Activated T-cell treated with anti-CD3 and anti-CD28 coated beads for 4 hours (primary cell): ENCODE measurements at places on chromosomes 16 and 17.

- no peak for DNase-seq
These were observed 7.4 kb upstream of the SCIMP start for GRCh38 chr17:5241861-5242671.

DNA sequence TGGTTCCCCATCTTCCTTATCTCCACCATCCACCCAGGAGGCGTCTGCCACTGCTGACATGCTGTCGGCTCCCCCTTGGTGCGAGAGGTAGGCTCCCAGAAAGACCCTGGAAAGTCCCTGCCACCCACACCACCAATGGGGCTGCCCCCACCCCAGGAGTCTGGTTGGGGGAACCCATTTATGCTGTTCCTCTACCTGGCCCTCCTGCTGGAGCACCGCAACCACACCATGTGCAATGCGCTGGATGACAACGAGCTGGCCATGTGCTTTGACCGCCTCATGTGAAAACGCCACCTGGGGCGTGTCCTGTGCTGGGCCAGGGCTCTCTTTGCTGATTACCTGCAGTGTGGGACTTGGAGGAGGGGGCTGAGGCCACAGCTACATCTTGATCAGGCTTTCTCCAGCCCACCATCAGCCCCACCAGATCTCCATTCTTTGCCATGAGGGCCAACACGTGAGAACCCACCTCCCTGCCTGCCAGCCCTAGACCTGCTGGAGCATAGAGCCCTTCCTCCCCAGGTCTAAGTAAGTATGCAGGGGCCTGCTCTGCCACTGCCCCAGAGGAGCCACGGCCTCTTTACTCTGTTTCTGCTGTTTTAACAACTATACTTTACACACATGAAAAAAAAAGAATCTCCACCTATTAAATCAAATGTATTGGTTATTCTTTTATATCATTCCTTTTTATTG, 7.9 kb upstream of the ALDH3A1 start:
- DNase-seq: no peak

DNA sequence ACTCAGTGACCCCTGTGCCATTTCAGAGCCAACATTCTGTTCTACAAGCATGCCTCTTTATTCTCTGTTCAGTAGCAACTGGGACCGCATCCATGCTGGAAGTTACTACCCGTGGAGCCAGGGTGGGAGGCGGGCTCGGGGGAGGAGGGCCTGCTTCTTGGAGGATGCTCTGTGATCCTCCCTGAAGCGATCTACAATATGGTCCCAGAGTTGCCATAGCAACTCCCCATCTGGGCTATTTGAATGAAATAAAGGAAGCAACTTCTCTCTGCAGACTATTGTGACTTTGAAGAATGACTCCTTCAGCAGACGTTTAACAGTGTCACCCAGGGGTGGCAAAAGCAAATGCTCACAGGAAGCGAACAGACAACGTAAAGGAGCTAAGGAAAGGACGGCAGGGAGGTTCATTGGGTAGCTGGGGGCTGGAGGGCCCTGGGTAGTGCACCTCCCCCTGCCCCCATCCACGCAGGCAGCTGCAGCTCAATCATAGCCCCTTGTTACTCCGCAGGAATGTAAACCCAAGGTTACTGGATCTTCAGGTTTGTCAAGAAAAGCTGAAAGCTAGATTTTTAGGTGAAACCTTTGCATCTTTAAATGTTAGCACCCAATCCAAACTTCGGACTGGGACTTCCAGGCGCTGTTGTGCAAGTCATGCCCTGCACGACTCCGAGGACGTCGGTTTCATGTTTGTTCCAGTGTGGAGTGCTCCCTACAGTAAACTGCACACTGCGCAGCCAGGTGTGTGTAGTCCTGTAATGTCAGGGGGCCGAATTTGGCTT, 51.1 kb upstream of the MEAK7 start:
- no peak for DNase-seq

DNA sequence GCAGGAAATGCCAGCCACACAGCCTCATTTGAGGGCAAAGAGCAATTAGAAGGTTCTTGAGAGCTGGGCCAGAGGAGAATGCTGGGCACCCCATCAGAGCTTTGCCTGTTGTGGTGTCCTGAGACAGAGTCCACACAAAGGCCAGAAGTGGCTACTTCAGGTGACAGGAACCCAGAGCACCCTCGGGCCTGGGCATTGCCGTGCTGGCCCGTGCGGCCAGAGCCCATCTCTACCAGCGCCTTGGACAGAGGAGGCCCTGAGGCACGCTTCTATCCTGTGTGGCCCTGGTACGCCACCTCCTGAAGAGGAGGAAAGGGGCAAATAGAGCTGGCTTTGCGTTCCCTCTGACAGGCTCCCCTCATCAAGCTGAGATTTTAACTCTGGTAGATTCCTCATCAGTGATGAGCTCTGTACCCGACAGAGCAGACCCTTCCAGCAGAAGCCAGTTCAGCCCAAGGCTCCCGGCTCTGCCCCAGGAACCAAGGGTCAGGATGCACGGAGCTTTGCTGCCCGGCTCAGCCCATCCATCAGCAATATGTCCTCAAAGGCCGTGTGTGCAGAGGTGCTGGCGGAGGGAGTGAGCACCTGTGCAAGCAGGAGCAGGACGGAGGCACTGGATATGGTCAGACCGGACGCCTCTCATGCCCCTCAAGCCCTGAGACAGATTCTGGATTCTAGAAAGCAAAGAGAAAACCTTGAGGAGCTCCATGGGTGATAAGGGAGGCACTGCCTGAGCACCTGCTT, 3.4 kb upstream of the RASD1 start:
- no peak for DNase-seq

GRCh38 chr16:58730724-58731370, 3.3 kb downstream of the GOT2 start:
- no peak for DNase-seq

DNA sequence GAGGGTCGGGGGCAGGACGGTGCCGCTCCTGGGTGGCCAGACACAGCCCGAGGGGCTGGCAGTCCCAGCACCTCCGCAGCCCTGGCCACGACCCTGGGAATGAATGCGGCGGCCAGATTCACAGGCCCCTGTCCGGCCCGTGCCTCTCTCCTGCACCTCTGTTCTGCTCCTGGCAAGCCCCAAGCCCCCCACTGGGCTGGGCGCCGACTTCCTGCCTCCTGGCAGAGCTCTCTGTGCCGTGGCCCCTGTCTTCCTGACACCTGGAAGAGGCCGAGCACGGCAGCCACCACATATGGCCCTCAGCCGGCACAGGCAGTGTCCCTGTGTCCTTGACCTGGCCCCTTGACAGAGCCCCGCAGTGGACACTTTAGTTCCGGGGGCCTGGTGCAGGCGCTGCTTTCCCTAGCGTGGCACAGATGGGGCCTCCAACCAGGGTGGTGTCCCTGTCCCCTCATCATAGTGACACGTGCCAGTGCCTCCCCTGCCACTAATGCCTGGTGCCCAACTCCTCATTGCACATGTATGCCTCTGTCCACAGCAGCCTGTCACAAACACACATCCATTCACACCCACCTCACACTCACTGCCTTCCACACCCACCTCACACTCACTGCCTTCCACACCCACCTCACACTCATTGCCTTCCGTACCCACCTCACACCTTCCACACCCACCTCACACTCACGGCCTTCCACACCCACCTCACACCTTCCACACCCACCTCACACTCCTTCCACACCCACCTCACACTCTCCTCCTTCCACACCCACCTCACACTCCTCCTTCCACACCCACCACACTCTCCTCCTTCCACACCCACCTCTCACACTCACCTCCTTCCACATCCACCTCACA, 110.6 kb upstream of the PLCG2 start:
- no peak for DNase-seq

GRCh38 chr16:49460786-49461470, 87.3 kb downstream of the C16orf78 start:
- DNase-seq: no peak

DNA sequence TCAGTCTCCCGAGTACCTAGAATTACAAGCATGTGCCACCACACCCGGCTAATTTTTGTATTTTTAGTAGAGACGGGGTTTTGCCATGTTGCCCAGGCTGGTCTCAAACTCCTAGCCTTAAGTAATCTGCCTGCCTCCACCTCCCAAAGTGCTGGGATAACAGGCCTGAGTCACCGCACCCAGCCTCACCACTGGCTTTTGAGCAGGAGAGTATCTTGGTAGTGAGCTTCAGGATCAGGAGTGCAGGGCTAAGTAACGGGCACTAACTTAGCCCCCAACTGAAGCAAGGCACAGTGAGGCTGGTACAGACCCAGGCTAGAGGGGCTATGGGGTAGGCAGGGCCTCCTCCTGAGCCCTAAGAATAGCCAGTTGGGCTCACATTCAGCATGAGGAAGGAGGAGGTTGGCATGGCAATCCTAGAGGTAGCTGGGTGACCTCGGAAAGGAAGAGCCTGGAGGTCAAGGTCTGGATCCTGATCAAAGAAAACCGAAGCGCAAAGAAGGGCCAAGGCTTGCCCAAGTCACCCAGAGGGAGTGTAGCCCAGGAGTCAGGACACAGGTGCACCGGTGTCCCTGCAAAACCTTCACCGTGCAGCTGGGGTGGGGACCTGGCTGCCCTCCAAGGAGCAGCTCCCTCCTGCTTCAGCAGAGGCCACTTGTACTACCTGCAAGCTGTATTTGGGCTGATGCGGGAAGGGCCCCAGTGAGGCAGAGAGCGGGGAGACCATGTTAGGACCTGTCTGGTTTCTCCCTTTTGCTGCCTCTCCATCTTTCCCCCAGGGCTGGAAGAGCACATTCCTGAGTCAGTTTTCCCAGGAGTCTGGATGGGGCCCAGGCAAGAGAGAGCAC, 1.3 kb upstream of the ADGRG5 start:
- no peak for DNase-seq

- no peak for DNase-seq
These were observed 765.6 kb downstream of the CDH11 start for GRCh38 chr16:64356267-64356666.

DNA sequence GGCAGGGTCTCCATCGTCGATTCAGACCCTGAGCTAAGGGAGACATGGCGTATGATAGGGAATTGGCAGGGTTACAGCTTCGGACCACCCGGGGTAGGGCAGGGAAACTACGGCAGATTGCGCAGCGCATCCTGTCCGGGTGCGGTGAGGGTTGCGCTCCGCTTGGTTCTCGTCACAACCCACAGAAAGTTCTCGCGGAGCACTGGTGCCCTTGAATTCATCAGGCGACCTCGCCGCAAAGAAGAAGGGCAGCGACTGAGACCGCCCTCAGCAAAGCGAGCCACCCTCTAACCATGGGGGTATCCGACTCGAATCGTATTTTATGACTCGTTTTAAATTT, 1.2 kb downstream of the HS3ST3B1 start:
- peak; percentile 47 for DNase-seq

DNA sequence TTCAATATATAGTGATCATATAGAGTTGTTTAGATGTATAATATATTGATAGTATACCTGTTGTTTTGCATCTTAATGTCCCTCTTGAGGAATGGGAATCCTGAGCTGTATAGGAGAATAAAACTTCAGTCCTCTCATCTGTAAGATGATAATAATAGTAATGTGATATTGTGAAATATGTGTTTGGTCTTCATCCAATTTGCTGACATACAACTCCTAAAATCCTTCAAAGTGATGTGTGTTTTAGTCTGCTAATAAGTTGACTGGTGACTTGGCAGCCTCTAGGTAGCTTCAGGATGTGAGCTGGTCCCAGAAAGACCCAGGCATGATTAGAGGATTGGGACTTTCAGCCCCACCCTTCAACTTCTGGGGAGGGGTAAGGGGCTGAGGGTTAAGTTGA, 22.8 kb upstream of the NFAT5 start:
- no peak for DNase-seq

- DNase-seq: peak; percentile 24
These were observed at the start of gene NT5C3B for GRCh38 chr17:41835800-41836549. Gene NT5C3B (minus strand): TSS chr17:41836232. CDS start chr17:41836193, 39 bp downstream.

- peak; percentile 11 for DNase-seq
These were observed 20.5 kb downstream of the EFTUD2 start for GRCh38 chr17:44878627-44879221.

DNA sequence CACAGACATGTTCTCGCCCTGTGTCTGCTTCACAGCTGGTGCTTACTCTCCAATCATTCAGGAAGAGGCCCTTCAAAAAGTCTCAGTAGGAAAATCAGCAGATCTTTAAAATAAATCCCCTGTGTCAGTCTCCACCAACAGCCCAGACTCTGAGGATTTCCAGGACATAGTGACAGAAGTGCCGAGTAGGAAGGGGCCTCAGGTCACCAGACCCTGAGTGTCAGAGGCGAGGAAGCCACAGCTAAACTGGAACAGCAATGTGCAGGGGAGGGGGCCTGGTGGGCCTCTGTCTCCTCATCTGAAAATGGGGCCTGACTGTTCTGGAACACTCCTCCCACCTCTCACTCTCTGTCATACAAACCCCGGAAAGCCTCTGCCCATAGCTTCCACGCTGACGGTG, 6.3 kb downstream of the CACNG4 start:
- no peak for DNase-seq

GRCh38 chr16:23420011-23420410, 33.0 kb downstream of the COG7 start:
- no peak for DNase-seq

- no peak for DNase-seq
These were observed 1.9 kb downstream of the CALB2 start for GRCh38 chr16:71360378-71360777.

- DNase-seq: no peak
These were observed 6.6 kb upstream of the MED11 start for GRCh38 chr17:4724650-4725049.

- DNase-seq: peak; percentile 54
These were observed 9.0 kb downstream of the TMEM98 start for GRCh38 chr17:32936894-32937500.

- DNase-seq: peak; percentile 42
These were observed 802 bp upstream of the TOB1 start for GRCh38 chr17:50866950-50867362.

DNA sequence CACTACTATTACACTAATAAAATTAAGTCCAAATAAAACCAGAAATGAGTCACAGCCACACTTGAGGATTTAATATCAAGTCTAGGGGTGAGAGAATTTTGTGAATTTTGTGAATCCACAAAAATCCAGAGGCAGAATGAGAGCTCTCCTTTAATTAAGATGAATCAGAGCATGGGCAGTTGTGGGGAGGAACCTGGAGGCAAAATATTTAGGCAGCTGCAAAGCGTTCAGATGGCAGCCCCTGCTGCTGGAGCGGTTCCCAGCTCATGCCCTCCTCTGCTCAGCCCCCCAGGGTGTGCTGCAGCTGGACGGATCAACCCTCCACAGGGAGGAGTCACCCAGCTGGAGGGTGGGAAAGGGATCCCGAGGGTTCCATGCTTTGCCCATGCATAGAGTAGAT, 43.4 kb upstream of the IRX6 start:
- no peak for DNase-seq

GRCh38 chr17:63419398-63419797, 26.7 kb downstream of the CYB561 start:
- no peak for DNase-seq

DNA sequence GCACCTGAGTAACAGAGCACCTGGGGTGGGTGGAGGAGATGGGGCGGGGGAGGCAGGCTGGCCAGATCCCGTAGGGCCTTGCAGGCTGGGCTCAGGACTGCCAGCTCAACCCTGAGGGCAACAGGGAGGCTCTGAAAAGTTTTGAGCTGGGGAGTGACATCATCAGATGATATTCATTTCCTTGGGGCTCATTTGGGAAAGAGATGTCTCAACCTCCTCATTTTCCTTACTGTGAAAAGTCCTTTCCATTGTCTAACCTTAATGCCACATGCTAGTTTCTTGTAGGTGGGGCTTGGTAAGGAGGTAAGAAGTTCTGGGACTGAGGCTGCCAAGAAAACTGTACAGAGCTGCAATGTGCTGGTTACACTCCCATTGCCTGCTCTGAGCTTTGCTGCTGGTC, 3.7 kb downstream of the TNS4 start:
- DNase-seq: no peak

GRCh38 chr17:6927290-6928126, 68.3 kb upstream of the ALOX12 start:
- DNase-seq: no peak

- no peak for DNase-seq
These were observed 208.2 kb downstream of the C16orf78 start for GRCh38 chr16:49581630-49582298.
